ENCODE measurements at places on chromosomes 2 and 18.

DNA sequence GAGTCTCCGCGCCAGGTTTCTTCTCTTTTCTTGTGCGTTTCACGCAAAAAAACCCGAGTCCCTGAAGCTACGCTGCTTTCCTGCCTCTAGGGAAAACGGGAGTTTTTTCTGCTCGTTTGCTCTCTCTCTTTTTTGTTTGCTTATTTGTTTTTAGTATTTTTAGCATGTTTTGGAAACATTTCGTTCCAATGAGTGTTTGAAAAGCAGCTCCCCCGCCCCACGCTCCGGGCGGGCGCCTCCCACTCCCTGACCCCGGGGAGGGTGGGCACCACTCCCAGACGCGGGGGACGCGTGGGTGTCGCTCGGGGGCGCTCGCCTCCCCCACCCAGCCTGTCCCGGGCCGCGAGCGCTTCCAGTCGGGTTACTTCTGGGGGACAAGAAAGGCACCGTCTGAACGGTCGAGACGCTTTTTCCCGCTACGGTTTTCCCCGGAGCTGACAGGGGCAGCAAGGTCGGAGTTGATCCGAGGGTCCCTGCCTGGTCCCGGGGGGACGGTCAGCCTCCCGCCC, 446 bp upstream of the EFHD1 start:
- DNase-seq = peak; percentile 49

GRCh38 chr2:190670182-190670946, 21.5 kb downstream of the NAB1 start:
- no peak for DNase-seq

DNA sequence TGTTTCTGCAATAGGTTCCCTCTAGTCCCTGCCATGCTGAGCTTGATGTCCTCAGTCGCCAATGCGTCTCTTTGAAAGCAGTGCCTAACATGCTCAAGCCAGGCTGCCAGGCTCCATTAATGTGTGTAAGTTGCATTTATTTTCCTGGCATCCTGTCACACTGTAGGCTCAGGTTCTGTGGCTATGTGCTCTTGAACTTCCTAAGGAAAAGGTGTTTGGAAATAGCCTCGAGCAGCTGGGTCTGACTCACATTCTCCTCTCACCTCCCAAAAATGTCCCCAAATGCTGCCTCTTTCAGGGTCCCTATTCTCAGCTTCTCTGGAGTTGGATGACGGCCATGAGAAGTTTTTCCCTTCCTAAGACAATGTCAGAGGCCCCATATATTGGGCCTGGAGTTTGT, 58.0 kb upstream of the SLC14A2 start:
- no peak for DNase-seq

- DNase-seq = no peak
Measured at GRCh38 chr2:72678024-72678423, 147.8 kb downstream of the EXOC6B start.

GRCh38 chr2:190199530-190199929, 120.1 kb downstream of the HIBCH start:
- no peak for DNase-seq

DNA sequence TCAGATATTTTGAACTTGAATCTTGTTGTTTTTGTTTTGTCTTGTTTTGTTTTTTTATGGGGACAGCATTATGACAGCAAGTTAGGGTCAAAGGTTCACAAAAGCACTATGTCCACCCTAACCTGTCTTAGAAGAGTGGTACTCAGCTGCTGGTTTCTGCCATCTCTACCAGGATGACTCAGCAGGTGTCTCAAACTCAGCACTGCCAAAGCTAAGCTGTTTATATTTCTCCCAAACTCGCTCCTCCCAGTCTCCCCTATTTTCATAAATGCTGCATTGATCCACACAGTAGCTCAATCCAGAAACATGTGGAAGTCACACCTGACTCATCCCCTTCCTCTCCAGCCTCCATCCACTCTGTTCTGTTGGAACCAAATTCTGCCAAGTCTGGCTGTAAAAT, 134.9 kb downstream of the ZBTB7C start:
- no peak for DNase-seq

- no peak for DNase-seq
Measured at GRCh38 chr18:34893239-34893638, 148.0 kb upstream of the MAPRE2 start.

GRCh38 chr2:69169655-69170389, 156.8 kb downstream of the ANTXR1 start:
- no peak for DNase-seq

DNA sequence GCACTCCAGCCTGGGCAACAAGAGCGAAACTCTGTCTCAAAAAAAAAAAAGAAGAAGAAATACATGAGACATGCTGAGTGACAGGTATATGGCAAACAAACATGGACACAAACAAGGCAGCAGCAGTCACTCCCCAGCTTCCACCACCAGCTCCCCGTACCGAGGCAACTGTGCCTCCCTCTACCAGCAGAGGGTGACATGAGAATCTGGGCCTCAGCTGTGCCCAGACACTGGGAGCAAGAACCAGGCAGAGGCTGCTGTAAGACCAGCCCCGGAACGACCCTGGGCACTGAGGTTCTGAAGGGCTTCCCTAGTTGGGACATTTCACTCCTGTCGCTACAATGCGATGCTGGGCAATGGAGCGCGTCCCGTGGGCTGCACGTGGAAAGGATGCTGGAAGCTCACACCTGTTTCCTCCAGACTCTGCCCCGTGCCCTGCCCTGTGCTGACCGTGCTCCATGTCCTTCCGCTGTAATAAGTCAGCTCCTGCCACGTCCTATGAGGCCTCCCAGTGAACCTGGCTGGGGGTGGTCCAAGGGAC, 37.1 kb downstream of the BOK start:
- no peak for DNase-seq

DNA sequence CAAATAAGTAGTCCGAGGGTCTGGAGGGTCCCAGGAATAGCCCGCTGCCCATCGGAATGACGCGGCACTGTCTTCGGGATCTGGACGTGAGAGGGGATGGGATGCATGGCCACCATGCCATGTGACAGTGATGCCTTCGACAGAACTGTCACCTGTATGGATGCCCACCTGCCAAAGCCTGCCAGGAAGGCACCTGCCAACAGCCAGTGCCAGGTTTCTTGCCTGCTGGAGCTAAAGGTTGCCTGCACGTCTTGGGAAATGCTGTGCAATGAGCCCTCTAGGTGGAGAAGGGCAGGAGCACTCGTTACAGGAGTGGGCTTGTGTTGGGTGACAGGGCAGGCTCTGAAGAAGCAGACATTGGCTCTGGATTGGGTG, 20.5 kb downstream of the GPR35 start:
- DNase-seq = no peak

- no peak for DNase-seq
Measured at GRCh38 chr18:75238100-75238499, 27.5 kb downstream of the TSHZ1 start.

Measured in NCI-H2081 (cell line).